Parietal lobe (tissue), 2 donors: ENCODE measurements at places on chromosomes 4 and X. TPM values are rescaled to one million over a fixed set of nuclear protein-coding genes. Genes with fewer than 3 reads are reported as not detected.

The RIPPLY1 gene
- total RNA-seq: not detected

The TMEM35A gene
- 67.3 TPM for total RNA-seq

The PDLIM5 gene
- 37.9 TPM for total RNA-seq

The KCNE5 gene
- total RNA-seq: 1.9 TPM

The MTMR8 gene
- 6.9 TPM for total RNA-seq
